ENCODE measurements at places on chromosomes 12 and 14.

DNA sequence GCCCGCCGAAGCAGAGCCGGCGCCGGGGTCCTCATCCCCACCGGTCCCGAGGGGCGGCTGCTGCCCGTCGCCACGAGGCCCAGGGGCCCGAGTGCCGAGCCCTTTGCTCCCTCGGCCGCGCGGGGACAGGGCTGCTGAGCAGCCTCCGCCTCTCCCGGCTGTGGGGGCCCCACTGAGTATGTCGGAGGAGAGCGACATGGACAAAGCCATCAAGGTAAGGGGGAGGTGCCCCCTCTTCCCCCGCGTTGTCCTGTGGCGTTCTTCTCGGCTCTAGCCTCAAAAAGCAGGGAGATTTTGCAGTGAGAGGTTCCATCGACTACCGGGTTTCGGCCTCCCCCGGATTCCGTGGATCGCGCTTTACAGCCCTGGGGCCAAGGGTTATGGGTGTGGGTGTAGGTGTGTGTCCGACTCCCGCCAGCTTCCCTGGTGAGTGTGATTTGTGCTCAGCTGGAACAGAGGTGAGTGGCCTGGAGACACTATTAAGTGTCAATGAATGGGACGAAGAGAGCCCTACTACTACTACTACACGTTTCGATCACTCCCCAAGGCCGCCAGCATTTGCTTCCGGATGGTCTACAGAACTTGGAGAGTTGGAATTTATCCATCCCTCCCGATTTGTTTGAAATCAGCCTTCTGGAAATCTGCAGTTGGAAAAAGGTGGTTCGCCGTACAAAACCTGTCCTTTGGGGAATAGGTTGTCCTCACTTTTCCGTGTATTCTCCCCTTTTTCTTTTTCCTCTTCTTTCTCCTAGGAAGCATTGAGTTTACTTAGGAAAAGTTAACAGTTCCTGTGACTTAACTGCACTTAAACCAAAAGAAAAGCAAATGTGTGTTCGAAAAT is 748 bp downstream of the MAPKAPK5 start:
- peaks cover 43% of the 10 kb centered on the region for H3K36me3 ChIP-seq
- peak overlapping the region; percentile 96 for H3K4me3 ChIP-seq

DNA sequence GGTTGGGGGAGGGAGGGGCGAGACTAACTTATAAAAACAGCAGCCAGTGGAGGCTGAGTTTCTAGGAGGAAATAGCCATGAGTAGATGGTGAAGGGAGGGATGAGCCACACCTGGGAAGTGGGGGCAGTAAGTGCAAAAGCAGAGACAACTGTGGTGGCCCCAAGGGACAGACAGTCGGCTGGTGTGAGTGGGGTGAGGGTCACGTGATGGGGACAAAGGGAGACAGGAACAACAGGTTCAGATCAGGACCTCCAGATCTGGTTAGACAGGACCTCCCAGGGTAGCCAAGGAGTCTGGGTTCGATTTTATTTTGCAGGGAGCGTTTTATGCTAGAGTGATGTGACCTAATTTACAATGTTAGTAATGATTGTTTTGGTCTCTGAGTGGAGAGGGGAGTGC is 8.6 kb downstream of the RPH3A start:
- H3K36me3 ChIP-seq = no peaks in the 10 kb centered on the region
- H3K4me3 ChIP-seq = no peak overlapping the region
- no peak for ATAC-seq
- peaks cover 37% of the 10 kb centered on the region for H3K27me3 ChIP-seq
- no peak overlapping the region for H3K27ac ChIP-seq

GRCh38 chr12:65308006-65308405 is 29.5 kb downstream of the MSRB3 start:
- H3K27ac ChIP-seq = no peak overlapping the region
- H3K36me3 ChIP-seq = no peaks in the 10 kb centered on the region
- ATAC-seq = no peak

- H3K27me3 ChIP-seq = no peaks in the 10 kb centered on the region
- peaks cover 48% of the 10 kb centered on the region for H3K4me1 ChIP-seq
- ATAC-seq = peak; percentile 89
- no peaks in the 10 kb centered on the region for H3K36me3 ChIP-seq
Measured at GRCh38 chr12:116594325-116595038, 35.3 kb downstream of the MAP1LC3B2 start.

- H3K4me1 ChIP-seq = peaks cover 8% of the 10 kb centered on the region
- H3K36me3 ChIP-seq = no peaks in the 10 kb centered on the region
- no peak for ATAC-seq
- H3K27ac ChIP-seq = no peak overlapping the region
Measured at GRCh38 chr12:52789637-52790426, 6.1 kb downstream of the KRT3 start.

DNA sequence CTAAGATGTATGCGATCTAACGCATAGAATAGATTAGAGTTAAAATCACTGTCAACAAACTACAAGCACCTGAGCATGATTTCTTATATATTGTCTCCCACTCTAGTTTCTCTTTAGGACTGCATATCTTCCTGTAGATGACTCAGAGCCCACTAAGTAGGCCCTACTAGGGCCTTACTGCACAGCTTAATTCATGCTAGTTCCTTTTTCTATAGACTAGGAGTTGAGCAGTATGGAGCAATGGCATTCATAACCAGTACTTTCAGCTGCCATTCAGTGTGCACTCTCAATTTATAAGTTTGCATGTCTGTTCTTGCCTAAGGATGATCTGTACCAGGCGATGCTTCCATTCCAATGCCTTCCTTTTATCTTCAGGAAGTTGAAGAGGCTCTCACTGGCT is 103.5 kb downstream of the METTL25 start:
- no peak overlapping the region for H3K4me3 ChIP-seq
- no peak for ATAC-seq
- no peaks in the 10 kb centered on the region for H3K4me1 ChIP-seq
- H3K27me3 ChIP-seq = no peaks in the 10 kb centered on the region

DNA sequence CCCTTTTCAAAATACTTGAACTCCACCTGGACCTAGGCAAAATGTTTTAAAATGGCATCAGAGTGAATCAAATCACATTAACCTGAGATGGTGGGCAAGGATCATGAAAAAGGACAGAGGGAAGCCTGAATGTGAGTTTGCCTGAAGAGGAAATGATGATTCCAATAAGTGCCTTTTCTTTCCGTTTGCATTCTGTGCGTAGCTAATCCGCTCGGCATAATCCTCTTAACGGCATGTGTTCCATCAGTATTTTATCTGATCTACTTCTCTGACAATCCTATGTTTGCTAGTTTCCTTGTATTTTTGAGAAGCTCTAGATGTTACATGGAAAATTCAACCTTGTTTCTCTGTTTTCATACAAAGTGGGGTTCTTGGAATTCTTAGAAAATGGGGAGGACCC is 354.6 kb downstream of the NRXN3 start:
- no peak overlapping the region for H3K4me3 ChIP-seq
- no peaks in the 10 kb centered on the region for H3K36me3 ChIP-seq
- H3K27ac ChIP-seq = no peak overlapping the region
- no peaks in the 10 kb centered on the region for H3K4me1 ChIP-seq
- no peak for ATAC-seq

DNA sequence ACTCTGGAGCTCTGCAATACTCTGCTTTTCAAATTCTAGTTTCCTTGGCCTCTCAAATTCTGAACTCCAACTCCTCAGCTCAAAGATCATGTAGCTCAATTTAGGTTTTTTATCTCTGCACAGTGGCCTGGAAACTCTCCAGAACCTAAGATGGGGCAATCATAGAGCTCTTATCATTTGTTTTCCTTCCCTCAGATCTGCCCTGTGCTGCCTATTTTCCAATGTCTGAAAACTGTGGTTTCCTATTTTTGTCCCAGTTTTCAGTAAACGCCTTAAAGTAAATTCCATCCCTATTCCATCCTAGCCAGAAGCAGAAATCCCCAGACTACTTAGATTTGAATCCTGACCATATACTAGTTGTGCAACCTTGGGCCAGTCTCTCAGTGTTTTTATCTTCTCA is 73.2 kb downstream of the CEP83 start:
- H3K4me3 ChIP-seq = no peak overlapping the region
- peaks cover 77% of the 10 kb centered on the region for H3K36me3 ChIP-seq
- H3K27ac ChIP-seq = no peak overlapping the region
- no peaks in the 10 kb centered on the region for H3K27me3 ChIP-seq
- peaks cover 8% of the 10 kb centered on the region for H3K4me1 ChIP-seq

GRCh38 chr14:77076113-77076631 is 21.9 kb upstream of the CIPC start:
- H3K4me3 ChIP-seq = no peak overlapping the region
- H3K36me3 ChIP-seq = no peaks in the 10 kb centered on the region
- H3K4me1 ChIP-seq = peaks cover 9% of the 10 kb centered on the region
- no peaks in the 10 kb centered on the region for H3K27me3 ChIP-seq
- ATAC-seq = no peak

- no peak for ATAC-seq
- H3K4me1 ChIP-seq = no peaks in the 10 kb centered on the region
- H3K27me3 ChIP-seq = no peaks in the 10 kb centered on the region
- no peaks in the 10 kb centered on the region for H3K36me3 ChIP-seq
Measured at GRCh38 chr14:32865827-32866376, 72.8 kb upstream of the NPAS3 start.

GRCh38 chr12:89016970-89017778 is 335.1 kb downstream of the DUSP6 start:
- H3K27ac ChIP-seq = no peak overlapping the region
- H3K36me3 ChIP-seq = no peaks in the 10 kb centered on the region
- no peak overlapping the region for H3K4me3 ChIP-seq
- no peaks in the 10 kb centered on the region for H3K27me3 ChIP-seq
- no peaks in the 10 kb centered on the region for H3K4me1 ChIP-seq

GRCh38 chr12:108240027-108240785 is 98.9 kb downstream of the CMKLR1 start:
- no peak overlapping the region for H3K4me3 ChIP-seq
- no peak overlapping the region for H3K27ac ChIP-seq
- H3K4me1 ChIP-seq = no peaks in the 10 kb centered on the region
- ATAC-seq = no peak
- peaks cover 20% of the 10 kb centered on the region for H3K27me3 ChIP-seq

DNA sequence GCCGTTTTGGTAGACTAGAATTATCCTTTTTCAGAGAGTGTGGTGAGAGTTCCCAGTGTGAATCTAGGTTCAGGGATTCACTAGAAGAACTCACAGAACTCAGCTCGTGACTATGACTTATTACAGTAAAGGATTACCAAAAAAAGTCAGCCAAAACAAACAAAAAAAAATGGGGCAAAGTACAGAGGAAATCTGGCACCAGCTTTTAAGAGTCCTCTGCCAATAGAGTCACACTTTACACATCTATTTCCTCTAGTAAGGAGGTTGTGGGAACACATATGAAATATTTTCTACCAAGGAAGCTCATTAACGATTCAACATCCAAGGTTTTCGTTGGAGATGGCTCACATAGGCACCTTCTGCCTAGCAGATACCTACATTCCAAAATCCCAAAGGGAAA is 28.2 kb downstream of the TSPAN19 start:
- H3K4me3 ChIP-seq = no peak overlapping the region
- H3K4me1 ChIP-seq = no peaks in the 10 kb centered on the region
- no peak overlapping the region for H3K27ac ChIP-seq
- no peaks in the 10 kb centered on the region for H3K36me3 ChIP-seq
- ATAC-seq = no peak

DNA sequence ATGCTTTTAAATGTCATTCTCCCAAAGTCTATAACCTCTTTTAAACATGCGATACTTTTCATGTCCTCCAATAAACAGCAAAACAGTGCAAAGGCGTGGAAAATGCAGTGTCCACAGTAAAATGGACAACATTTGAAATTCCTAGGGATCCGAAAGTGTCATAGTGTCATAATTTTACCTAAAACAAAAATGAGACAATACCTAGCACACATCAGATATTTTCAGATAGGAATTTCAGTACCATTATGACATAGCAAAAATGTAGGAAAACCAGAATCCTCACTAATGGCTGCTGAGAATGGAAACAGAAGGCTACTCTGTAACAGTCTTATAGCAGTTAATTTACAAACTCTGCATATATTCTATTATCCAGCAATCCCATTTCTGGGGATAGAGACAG is 33.1 kb downstream of the KCNH5 start:
- no peak overlapping the region for H3K4me3 ChIP-seq

GRCh38 chr14:72523424-72524294 is 370.2 kb downstream of the DPF3 start:
- no peak for ATAC-seq
- peaks cover 19% of the 10 kb centered on the region for H3K36me3 ChIP-seq
- no peak overlapping the region for H3K27ac ChIP-seq
- H3K27me3 ChIP-seq = no peaks in the 10 kb centered on the region
- H3K4me1 ChIP-seq = peaks cover 64% of the 10 kb centered on the region

GRCh38 chr12:39239490-39240486 is 203.1 kb downstream of the KIF21A start:
- no peak overlapping the region for H3K27ac ChIP-seq
- no peak for ATAC-seq
- no peaks in the 10 kb centered on the region for H3K27me3 ChIP-seq
- no peak overlapping the region for H3K4me3 ChIP-seq
- no peaks in the 10 kb centered on the region for H3K4me1 ChIP-seq

- no peak overlapping the region for H3K4me3 ChIP-seq
- H3K27ac ChIP-seq = no peak overlapping the region
- H3K36me3 ChIP-seq = no peaks in the 10 kb centered on the region
- H3K4me1 ChIP-seq = no peaks in the 10 kb centered on the region
- H3K27me3 ChIP-seq = no peaks in the 10 kb centered on the region
- no peak for ATAC-seq
Measured at GRCh38 chr12:100458191-100458590, 15.5 kb upstream of the NR1H4 start.

- peaks cover 18% of the 10 kb centered on the region for H3K36me3 ChIP-seq
- ATAC-seq = peak; percentile 69
- H3K27me3 ChIP-seq = no peaks in the 10 kb centered on the region
- peaks cover 28% of the 10 kb centered on the region for H3K4me1 ChIP-seq
Measured at GRCh38 chr12:26554332-26554731, 278.7 kb downstream of the ITPR2 start.

DNA sequence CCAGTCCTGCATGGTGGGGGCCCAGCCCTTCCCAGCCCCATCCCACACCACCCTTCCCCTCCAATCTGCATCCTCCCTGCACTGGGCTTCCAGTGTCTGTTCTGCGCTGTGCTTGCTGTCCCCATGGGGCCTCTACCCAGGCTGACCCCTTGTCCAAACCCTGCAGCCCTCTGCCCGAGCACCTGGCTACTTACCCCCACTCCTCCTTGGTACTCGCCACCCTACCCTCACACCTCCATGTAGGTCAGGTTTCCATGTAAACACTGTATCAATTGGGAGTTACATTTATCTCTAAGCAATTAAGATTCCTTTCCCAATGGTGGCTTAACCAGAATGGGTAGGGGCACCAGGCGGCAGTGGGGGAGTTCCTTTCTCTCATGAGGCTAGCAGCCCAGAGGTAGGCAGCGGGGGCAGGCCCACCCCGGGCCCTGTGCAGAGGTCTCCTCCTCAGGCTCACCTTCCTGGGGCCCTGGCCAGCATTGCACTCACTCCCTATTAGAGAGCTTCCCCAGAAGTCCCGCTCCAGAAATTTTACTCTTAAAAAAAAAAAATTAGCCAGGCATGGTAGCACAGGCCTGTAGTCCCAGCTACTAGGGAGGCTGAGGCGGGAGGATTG is 76.6 kb upstream of the CCND2 start:
- no peak overlapping the region for H3K27ac ChIP-seq
- H3K4me1 ChIP-seq = peaks cover 16% of the 10 kb centered on the region
- H3K27me3 ChIP-seq = no peaks in the 10 kb centered on the region
- ATAC-seq = no peak
- no peak overlapping the region for H3K4me3 ChIP-seq

GRCh38 chr12:117507548-117507947 is 146.1 kb upstream of the NOS1 start:
- no peak overlapping the region for H3K27ac ChIP-seq
- no peaks in the 10 kb centered on the region for H3K27me3 ChIP-seq
- ATAC-seq = no peak
- H3K4me1 ChIP-seq = no peaks in the 10 kb centered on the region
- no peaks in the 10 kb centered on the region for H3K36me3 ChIP-seq

Data from stimulated activated memory B cell treated with anti-CD40 and anti-IgM and Interleukin-4, amounts not matched to agents 10 μg/mL and 1 μg/mL and 100 μg/mL, for 72 hours (primary cell).